Muscle of leg (tissue), 16 donors: ENCODE measurements at places on chromosomes 2 and 18. TPM values are rescaled to one million over a fixed set of nuclear protein-coding genes. Genes with fewer than 3 reads are reported as not detected.

The G6PC2 gene
- not detected for total RNA-seq

The THSD7B gene
- total RNA-seq: 0.93 TPM

DNA sequence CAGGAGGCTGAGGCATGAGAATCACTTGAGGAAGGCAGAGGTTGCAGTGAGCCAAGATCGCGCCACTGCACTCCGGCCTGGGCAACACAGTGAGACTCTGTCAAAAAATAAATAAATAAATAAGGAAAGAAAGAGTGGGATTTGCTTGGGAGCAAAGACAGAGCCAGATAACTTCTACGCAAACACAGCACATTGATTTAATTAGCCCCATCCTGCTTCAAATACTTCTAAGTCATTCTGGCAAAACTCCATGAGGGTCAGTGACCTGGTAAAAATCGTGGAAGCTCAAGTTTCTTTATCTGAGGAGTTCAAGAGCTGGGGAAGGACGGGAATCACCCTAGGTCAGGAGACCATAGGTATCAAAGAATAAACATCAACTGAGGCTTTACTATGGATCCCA is 70.6 kb upstream of the TCF7L1 start:
- DNase-seq: peak; percentile 36

The TBR1 gene
- not detected for total RNA-seq

GRCh38 chr2:161947406-161947805 is 126.6 kb downstream of the DPP4 start:
- DNase-seq: peak; percentile 69

GRCh38 chr2:128523457-128523856 is 204.8 kb upstream of the HS6ST1 start:
- DNase-seq: no peak
